ENCODE measurements at places on chromosomes 3 and 15.
A peak's percentile ranks its signal among the peaks of the same experiment; 100 is the strongest.

DNA sequence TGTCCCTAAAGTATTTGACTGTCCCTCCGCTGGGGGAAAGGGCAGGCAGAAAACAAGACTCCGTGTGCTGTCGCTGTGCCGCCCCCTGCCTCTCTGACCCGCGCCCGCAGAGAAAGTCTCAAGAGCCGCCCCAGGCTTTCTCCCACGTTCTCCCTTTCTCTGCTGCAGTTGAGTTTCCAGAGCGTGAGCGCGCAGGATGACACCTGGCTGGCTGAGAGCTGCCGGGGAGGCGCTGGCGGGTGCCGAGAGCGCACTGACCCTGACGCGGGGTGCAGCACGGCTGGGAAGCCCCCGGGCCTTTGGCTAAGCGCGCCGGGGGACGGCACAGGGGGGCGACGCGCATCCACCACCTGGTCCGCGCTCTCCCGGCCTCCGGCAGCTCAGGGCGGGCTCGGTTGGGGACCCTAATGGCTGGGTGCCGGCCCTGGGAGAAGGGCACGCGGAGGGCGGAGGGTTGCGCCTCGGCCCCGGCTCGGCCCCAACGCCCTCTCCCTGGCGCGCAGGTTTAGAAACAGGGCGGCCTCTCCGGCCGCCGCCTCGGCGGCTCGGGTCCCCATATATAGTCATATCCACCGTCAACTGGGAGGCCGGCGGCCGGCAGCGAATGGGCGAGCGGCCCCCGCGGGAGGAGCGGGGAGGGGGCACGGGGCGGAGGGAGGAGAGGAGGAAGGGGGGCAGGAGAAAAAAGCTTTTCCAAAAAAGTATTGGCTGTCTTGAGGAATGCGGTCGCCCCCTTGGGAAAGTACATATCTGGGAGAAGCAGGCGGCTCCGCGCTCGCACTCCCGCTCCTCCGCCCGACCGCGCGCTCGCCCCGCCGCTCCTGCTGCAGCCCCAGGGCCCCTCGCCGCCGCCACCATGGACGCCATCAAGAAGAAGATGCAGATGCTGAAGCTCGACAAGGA is at the start of gene TPM1:
Gene TPM1, plus strand, starts transcription at position 774 of the 903 bp plus-strand sequence. Its CDS starts 83 bp downstream, at position 857.
- peak; percentile 67 for DNase-seq

DNA sequence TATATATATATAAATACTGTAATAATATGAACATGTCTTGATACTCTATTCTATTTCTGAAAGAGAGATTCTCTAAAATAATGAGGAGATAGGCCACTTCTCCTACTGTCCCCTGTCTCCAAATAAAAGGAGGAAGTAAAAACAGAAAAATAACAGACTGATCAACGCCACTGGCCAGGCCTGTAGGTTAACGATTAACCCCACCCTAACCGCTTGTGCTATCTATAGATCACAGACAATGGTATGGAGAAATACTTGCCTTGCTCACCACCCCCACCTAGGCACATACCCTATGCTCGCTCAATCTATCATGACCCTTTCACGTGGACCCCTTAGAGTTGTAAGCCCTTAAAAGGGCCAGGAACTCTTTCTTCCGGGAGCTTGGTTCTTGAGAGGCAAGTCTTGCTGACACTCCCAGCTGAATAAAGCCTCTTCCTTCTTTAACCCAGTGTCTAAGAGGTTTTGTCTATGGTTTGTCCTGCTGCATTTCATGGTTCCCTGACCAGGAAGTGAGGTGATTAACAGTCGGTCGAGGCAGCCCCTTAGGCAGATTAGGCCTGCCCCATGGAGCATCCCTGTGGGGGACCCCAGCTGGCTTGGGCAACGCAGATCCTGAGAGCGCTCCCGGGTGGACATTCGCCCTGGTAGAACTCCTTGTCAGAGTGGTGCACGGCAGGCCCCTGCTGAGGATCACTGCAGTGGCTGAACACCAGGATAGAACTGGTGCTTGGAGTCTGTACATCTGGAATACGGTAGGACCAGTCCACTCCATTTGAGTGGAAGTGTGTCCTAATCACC is 521.8 kb upstream of the CNTN3 start:
- no peak for DNase-seq

GRCh38 chr3:70994644-70995043 is 588.9 kb downstream of the FOXP1 start:
- no peak for DNase-seq

DNA sequence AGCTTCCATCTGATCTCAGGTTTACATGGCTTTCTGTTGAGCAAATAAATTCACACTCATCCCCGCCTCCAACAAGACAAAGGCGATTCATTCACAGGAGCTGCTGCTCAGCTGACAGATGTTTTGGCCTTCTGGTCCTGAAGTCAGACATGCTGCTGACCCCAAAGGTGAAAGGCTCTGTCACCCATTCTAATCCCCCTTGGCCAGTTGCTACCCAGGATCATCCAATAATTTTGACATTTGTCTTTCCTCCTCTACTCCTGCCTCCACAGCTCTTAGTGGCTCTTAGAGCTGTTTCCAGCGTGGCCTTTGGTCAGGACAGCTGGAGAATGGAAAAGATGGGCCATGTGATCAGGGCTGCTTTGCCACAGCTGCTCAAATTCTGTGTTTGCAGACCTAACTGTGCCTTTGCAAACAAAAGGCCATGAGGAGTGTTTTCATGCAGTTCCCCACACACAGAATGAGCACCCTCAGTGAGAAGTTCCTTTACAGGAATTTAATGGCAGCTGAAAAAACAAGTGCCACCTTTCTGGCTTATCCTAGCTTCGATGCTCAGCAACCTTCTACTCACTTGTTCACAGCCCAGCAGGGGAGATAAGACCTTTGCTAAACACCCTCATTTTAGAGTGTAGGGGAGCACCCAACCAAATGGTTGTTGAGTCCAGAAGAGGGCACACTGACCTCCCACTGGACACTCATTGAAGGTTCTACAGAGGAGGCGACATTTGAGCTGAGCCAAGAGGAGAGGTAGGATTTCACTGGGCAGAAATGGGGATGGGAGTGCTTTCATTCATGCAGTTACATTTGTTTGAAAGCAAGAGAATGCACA is 39.0 kb downstream of the CYP19A1 start:
- no peak for DNase-seq

DNA sequence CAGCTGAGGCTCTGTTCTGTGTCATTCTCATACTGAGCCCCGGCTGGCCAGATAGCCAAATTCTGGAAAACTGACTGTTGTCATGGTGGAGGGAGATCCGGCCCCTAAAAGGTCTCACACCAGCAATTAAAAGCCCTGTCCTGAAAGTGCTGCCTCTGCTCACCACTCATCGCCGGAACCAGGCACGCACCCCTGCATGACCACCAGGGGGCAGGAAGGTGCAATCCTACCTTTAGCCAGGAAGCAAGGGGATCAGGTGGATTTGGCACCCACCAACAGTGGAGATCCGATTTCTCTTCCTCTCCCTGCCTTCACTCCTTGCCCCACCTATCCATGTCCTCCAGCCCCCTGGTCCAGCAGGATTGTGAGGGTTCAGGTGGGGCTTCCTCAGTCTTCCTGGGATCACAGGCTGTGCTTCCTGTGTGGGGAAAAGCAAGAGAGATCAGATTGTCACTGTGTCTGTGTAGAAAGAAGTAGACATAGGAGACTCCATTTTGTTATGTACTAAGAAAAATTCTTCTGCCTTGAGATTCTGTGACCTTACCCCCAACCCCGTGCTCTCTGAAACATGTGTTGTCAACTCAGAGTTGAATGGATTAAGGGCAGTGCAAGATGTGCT is 16.1 kb upstream of the CACNA2D2 start:
- DNase-seq, result peak; percentile 77

GRCh38 chr3:136712941-136713340 is 39.2 kb downstream of the STAG1 start:
- no peak for DNase-seq

DNA sequence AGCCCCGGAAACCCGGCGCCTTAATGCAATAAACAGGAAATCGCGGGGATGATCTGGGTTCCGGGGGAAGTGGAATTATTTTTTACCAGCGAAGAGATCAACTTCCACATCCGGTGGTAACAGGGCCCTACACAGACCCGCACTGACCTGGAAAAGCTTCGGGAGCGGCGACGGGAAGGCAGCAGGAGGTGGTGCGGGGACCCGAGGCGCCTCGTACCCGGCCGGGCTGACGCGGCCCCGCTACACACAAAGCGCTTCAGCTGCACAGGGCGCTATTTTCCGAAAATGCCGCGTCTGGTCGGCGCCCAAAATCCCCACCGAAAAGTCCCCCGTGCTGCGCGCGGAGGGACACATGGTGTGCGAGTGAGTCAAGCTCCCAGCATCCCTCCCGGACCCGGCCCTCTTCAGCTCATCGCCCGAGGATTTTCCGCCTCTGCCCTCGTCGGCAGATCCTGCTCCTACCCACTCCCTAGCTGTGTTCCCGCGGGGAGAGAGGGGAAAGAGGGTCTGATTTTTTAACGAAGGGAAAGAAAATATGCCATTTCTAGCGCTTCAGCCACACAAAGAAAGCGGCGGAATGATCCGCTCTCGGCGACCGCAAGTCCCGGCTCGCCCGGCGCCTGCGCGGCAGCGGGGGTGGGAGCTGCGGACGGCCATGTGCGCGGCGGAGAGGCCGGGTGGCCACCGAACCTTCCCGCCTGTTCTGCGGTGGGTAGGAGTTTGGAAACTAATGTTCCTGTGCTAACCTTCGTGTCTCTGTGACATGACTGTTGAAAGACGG is at the start of gene GABPB1:
Gene GABPB1, minus strand, starts transcription at position 361 of the 781 bp plus-strand sequence. CDS start 45,400 bp downstream, outside the sequence.
- peak; percentile 52 for DNase-seq

- DNase-seq, result no peak
Observed at GRCh38 chr3:94978084-94978483, 915.2 kb downstream of the NSUN3 start.

GRCh38 chr3:9019259-9019961 is 56.1 kb upstream of the RAD18 start:
- no peak for DNase-seq

DNA sequence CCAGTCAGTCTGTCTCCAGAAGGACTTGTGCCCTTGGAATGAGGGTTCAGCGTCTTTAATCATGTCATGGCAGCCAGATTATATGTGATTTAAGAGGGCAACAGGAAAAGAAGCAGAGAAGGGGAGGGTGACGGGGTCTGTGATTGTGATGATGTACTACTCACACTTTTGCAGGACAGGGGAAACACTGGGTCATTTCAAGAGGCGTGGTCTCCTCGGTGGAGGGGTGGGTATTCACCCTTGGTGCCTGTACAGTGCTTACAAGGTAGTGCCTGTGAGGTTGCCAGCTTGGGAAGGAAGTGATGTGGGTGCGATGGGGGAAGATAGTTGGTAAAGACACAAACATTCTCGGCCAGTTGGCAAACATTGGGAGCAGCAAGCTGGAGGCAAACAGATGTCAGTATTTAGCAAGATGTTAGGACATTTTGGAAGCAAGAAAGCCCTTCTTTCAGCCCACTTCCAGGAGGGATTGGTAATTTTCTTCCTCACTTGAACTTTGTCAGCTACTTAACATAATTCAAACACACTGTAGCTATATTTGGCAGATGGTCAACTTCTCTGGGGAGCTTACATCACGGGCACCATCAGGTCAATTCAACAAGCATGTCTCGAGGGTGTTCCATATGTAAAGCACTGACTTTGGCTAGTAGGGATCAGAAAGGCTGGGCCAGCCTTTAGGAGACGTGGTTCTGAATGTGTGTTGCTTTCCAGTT is 71.4 kb upstream of the ROPN1 start:
- no peak for DNase-seq

DNA sequence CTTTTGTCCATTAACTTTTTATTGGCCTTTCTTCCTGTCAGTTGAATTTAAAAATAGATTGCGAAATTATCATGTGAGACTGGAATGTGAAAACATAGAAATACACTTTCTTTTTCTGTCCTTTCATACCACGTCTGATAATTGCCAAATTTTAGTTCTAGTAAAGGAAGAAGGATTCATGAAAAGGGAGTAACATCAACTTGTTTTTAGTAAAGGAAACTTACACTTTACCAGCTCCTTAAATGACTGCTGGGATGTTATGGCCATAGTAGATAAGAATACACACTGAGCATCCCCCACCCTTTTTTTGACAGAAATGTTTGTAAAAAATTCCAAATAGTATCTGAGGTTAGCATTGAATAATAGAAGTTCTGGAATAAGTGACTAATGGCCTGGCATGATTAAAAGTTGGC is 137.9 kb downstream of the NEO1 start:
- no peak for DNase-seq

GRCh38 chr3:11245276-11245675 is 26.9 kb upstream of the ATG7 start:
- no peak for DNase-seq

DNA sequence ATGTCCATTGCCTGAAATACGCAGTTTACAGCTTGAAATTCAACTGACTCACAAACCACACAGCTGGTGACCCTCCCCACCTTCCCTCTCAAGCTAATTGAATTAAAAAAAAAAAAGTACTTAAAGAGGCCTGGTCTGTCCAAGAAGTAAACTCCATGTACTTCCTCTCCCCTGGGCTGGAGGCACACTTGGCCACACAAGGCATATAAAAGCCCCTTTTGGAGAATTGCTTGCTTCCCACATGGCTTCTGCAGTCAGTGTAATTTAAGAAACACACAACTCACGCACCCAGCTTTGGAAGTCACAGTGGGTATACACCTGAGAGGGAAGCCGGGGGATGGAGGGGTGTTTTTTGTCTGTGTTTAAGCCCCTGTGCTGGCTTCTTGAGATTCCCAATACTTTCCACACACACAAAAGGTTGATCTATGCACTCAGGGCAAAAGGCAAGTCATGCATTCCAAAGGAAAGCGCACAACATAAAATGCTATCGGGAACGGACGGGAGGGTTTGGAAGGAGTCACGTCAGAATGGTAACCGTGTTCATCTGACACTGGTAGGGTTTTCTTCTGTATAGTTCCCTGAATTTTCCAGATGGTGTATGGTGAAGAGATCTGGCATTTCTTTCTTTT is 106.6 kb upstream of the ALDH1A3 start:
- no peak for DNase-seq
